ENCODE measurements at places on chromosomes 4 and X.

DNA sequence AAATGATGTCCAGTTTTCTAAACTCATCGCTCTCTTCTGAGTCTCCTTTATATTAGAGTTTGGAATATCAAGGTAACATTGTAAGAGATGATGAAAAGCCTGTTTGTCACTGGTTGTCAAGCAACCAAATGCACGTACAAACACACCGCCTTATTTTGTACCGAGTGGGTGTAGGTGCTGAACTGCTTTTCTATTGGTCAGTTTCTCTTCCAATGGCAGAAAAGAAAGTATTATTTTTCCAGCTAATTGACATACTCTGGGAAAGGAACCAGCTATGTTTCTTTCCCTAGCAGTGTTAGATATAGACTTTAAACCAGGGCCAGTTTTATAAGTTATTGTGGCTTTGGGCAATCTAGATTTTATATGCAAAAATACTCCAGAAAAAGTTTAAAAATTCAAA lies 6.6 kb upstream of the PPM1K start:
- peaks cover 2% of the 10 kb centered on the region for H3K4me1 ChIP-seq
- no peak for DNase-seq

GRCh38 chr4:98997166-98997565 lies 1.6 kb downstream of the METAP1 start:
- peaks cover 6% of the 10 kb centered on the region for H3K36me3 ChIP-seq
- H3K27ac ChIP-seq = no peak overlapping the region
- H3K27me3 ChIP-seq = no peaks in the 10 kb centered on the region
- peak overlapping the region; percentile 10 for H3K4me3 ChIP-seq
- DNase-seq = no peak
- H3K4me1 ChIP-seq = peaks cover 30% of the 10 kb centered on the region

DNA sequence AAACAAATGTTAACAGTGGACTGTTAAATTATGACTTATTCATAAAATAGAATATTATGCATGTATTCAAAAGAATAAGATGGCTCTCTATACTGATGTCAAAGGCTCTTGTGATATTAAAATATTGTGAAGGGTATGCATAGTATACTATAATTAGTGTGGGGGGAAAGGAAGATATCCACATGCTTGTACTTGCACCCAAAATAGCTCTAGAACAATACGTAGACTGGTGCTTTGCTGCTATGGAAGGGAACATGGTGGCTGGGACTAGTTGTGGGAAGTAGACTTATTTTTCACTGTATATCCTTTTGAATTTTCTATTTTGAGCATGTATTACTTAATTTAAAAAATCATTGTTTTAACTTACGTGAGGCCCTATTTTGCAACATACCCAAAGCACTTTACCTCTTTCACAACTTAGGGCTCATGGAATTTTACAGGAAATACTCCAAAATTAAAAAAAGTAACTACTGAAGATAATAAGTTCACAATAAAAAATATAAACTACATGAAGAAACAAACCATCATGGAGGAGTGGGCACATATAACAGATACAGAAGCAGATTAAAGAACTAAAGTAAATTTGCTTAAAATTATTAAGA lies 7.9 kb downstream of the PGRMC2 start:
- DNase-seq = no peak
- no peaks in the 10 kb centered on the region for H3K27me3 ChIP-seq
- H3K27ac ChIP-seq = peak overlapping the region; percentile 21
- peaks cover 53% of the 10 kb centered on the region for H3K36me3 ChIP-seq
- no peak overlapping the region for H3K4me3 ChIP-seq
- peaks cover 26% of the 10 kb centered on the region for H3K4me1 ChIP-seq

- H3K27me3 ChIP-seq = no peaks in the 10 kb centered on the region
- DNase-seq = no peak
These were observed 89.7 kb upstream of the TFDP3 start for GRCh38 chrX:133307637-133308498.

- DNase-seq = no peak
- H3K36me3 ChIP-seq = no peaks in the 10 kb centered on the region
- H3K4me1 ChIP-seq = no peaks in the 10 kb centered on the region
- peaks cover 10% of the 10 kb centered on the region for H3K27me3 ChIP-seq
These were observed 363.9 kb downstream of the PPP3CA start for GRCh38 chr4:100983426-100983825.

GRCh38 chr4:152535360-152535902 lies 461 bp downstream of the FBXW7 start:
- peak overlapping the region; percentile 99 for H3K27ac ChIP-seq
- peak overlapping the region; percentile 93 for H3K4me3 ChIP-seq
- peaks cover 55% of the 10 kb centered on the region for H3K4me1 ChIP-seq
- no peaks in the 10 kb centered on the region for H3K27me3 ChIP-seq
- H3K36me3 ChIP-seq = peaks cover 57% of the 10 kb centered on the region

- H3K4me3 ChIP-seq = no peak overlapping the region
- no peak for DNase-seq
- no peak overlapping the region for H3K27ac ChIP-seq
- no peaks in the 10 kb centered on the region for H3K27me3 ChIP-seq
- no peaks in the 10 kb centered on the region for H3K36me3 ChIP-seq
These were observed 55.7 kb downstream of the NDNF start for GRCh38 chr4:121016611-121017010.

GRCh38 chrX:120726294-120726693 lies 96.4 kb upstream of the C1GALT1C1 start:
- no peak overlapping the region for H3K27ac ChIP-seq
- H3K36me3 ChIP-seq = no peaks in the 10 kb centered on the region
- H3K27me3 ChIP-seq = no peaks in the 10 kb centered on the region
- H3K4me1 ChIP-seq = peaks cover 7% of the 10 kb centered on the region

GRCh38 chr4:35038079-35038805 lies 1206.1 kb downstream of the ARAP2 start:
- no peak overlapping the region for H3K4me3 ChIP-seq
- no peak overlapping the region for H3K27ac ChIP-seq
- H3K36me3 ChIP-seq = no peaks in the 10 kb centered on the region
- H3K27me3 ChIP-seq = no peaks in the 10 kb centered on the region

- H3K4me1 ChIP-seq = no peaks in the 10 kb centered on the region
- no peak overlapping the region for H3K4me3 ChIP-seq
- no peaks in the 10 kb centered on the region for H3K36me3 ChIP-seq
- no peak overlapping the region for H3K27ac ChIP-seq
These were observed 8.3 kb downstream of the RNF128 start for GRCh38 chrX:106734827-106735226.

DNA sequence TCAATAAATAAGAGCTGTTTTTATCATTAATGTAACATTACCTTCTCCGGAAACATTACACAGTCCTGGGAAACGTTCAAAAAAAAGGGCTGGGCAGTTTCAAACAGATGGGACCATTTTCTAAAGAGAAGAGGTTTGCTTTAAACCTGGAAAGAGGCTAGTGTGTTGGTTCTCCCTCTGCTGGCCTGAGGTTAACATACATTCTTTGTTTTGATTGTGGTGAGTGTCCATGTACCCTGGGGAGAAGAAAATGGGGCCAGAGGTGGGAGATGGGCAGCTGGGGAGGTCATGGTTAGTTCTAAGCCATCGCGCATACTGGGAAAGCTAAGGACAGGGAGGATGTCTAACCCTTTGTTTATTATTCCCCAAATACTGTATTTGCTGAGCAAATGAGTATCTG lies 194.7 kb downstream of the CPEB2 start:
- no peak overlapping the region for H3K27ac ChIP-seq
- no peak for DNase-seq
- H3K36me3 ChIP-seq = no peaks in the 10 kb centered on the region
- H3K4me1 ChIP-seq = peaks cover 4% of the 10 kb centered on the region
- peaks cover 2% of the 10 kb centered on the region for H3K27me3 ChIP-seq

- no peaks in the 10 kb centered on the region for H3K36me3 ChIP-seq
- DNase-seq = no peak
- no peaks in the 10 kb centered on the region for H3K27me3 ChIP-seq
- no peak overlapping the region for H3K4me3 ChIP-seq
- H3K4me1 ChIP-seq = peaks cover 10% of the 10 kb centered on the region
These were observed 11.4 kb downstream of the FHL1 start for GRCh38 chrX:136158685-136159084.

GRCh38 chr4:8860096-8860891 lies 11.3 kb downstream of the HMX1 start:
- H3K27ac ChIP-seq = no peak overlapping the region
- no peak overlapping the region for H3K4me3 ChIP-seq
- peaks cover 64% of the 10 kb centered on the region for H3K27me3 ChIP-seq
- H3K36me3 ChIP-seq = no peaks in the 10 kb centered on the region
- no peak for DNase-seq

GRCh38 chr4:165504184-165504583 lies 125.4 kb downstream of the CPE start:
- no peaks in the 10 kb centered on the region for H3K36me3 ChIP-seq
- DNase-seq = no peak
- no peak overlapping the region for H3K27ac ChIP-seq
- no peaks in the 10 kb centered on the region for H3K27me3 ChIP-seq
- H3K4me1 ChIP-seq = peaks cover 2% of the 10 kb centered on the region

- peaks cover 25% of the 10 kb centered on the region for H3K27me3 ChIP-seq
- H3K4me1 ChIP-seq = peaks cover 15% of the 10 kb centered on the region
- DNase-seq = peak; percentile 10
- H3K27ac ChIP-seq = no peak overlapping the region
- H3K4me3 ChIP-seq = no peak overlapping the region
- H3K36me3 ChIP-seq = peaks cover 6% of the 10 kb centered on the region
These were observed 12.2 kb downstream of the UCP1 start for GRCh38 chr4:140556372-140557085.

DNA sequence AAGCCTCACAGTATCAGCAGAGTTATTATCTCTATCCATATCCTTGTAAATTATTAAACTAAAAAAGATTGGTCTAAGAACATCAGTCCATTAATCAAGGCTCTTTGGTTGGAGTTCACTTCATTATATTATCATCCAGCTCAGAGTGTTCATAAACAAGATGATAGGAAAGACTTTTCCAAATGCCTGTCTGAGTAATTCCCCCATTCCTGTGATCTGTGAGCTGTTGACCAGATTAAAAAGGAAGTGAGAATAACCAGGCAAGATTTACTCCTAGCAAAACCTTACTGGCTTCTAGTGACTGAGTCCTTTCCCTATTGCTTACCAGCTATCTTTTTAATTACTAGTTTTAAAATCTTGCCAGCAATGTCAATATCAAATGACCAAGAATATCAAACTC lies 14.9 kb downstream of the PKD2 start:
- no peak for DNase-seq
- H3K27ac ChIP-seq = no peak overlapping the region

GRCh38 chr4:69708211-69708610 lies 52.2 kb downstream of the SULT1B1 start:
- DNase-seq = no peak
- no peak overlapping the region for H3K4me3 ChIP-seq
- H3K4me1 ChIP-seq = peaks cover 2% of the 10 kb centered on the region
- no peaks in the 10 kb centered on the region for H3K27me3 ChIP-seq

DNA sequence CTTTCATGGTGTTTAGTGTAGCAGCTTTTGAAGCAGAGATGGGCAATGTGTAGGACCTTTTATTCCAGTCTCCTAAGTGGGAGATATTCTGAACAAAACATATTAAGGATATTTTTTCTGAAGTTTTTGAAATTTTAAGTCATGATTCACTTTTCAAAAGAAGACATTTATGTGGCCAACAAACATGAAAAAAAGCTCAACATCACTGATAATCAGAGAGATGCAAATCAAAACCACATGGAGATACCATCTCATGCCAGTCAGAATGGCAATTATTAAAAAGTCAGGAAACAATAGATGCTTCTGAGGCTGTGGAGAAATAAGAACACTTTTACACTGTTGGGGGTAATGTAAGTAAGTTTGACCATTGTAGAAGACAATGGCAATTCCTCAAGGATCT lies 76.0 kb downstream of the FAT4 start:
- no peak for DNase-seq
- H3K4me3 ChIP-seq = no peak overlapping the region
- H3K4me1 ChIP-seq = no peaks in the 10 kb centered on the region
- no peaks in the 10 kb centered on the region for H3K27me3 ChIP-seq
- H3K36me3 ChIP-seq = no peaks in the 10 kb centered on the region
- H3K27ac ChIP-seq = no peak overlapping the region

GRCh38 chr4:36026348-36026880 lies 217.9 kb downstream of the ARAP2 start:
- no peak overlapping the region for H3K27ac ChIP-seq
- H3K4me3 ChIP-seq = no peak overlapping the region

- H3K4me1 ChIP-seq = no peaks in the 10 kb centered on the region
- H3K4me3 ChIP-seq = no peak overlapping the region
- no peak for DNase-seq
- H3K27me3 ChIP-seq = no peaks in the 10 kb centered on the region
- H3K27ac ChIP-seq = no peak overlapping the region
These were observed 444.7 kb upstream of the RPS6KA3 start for GRCh38 chrX:20711366-20711765.

GRCh38 chr4:74018771-74019170 lies 19.7 kb downstream of the CXCL3 start:
- H3K27ac ChIP-seq = no peak overlapping the region
- no peak overlapping the region for H3K4me3 ChIP-seq
- H3K36me3 ChIP-seq = no peaks in the 10 kb centered on the region
- H3K4me1 ChIP-seq = peaks cover 24% of the 10 kb centered on the region
- no peaks in the 10 kb centered on the region for H3K27me3 ChIP-seq
- DNase-seq = no peak

DNA sequence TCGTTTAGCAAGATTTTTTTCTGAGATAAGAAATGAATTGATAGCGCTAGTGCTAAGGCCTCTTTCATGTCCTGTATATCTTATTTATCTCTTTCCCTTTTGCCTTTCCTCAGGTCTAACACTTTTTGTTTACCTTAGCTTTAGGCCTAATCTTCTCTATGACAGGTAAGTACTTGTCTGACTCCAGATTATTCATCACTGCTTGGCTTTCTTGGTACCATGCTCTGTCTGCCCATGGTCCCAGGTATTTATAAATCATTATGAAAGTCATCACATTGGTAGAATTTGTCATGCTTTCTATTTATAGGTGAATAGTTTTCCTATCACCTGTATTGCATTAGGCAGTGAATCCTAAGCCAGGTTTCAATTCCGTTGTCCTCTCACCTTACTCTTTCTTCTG lies 99.5 kb upstream of the CTSO start:
- H3K27ac ChIP-seq = no peak overlapping the region
- no peaks in the 10 kb centered on the region for H3K36me3 ChIP-seq
- no peaks in the 10 kb centered on the region for H3K27me3 ChIP-seq
- H3K4me1 ChIP-seq = no peaks in the 10 kb centered on the region

GRCh38 chr4:69617083-69617694 lies 22.3 kb downstream of the UGT2A2 start:
- no peak overlapping the region for H3K4me3 ChIP-seq
- H3K27ac ChIP-seq = no peak overlapping the region
- H3K36me3 ChIP-seq = no peaks in the 10 kb centered on the region
- DNase-seq = no peak
- no peaks in the 10 kb centered on the region for H3K27me3 ChIP-seq

GRCh38 chr4:137685357-137685756 lies 153.1 kb upstream of the PCDH18 start:
- H3K4me1 ChIP-seq = no peaks in the 10 kb centered on the region
- H3K27me3 ChIP-seq = no peaks in the 10 kb centered on the region
- no peak overlapping the region for H3K4me3 ChIP-seq
- H3K27ac ChIP-seq = no peak overlapping the region
- H3K36me3 ChIP-seq = no peaks in the 10 kb centered on the region
- no peak for DNase-seq

DNA sequence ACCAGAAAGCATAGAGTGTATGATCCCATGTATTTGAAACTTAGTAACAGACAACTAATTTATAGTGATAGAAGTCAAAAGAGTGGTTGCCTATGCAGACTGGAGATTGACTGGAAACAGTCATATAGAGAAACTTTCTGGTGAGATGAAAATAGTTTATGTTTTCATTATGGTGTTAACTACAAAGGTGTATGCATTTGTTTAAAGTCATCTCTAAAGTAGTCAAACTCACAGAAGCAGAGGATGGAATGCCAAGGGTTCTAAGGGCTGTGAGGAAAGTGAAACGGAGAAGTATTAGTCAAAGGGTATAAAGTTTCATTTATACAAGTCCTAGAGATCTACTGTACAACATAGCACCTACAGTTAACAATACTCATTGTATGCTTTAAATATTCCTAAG lies 45.8 kb downstream of the ENOX2 start:
- no peaks in the 10 kb centered on the region for H3K27me3 ChIP-seq
- peak overlapping the region; percentile 36 for H3K27ac ChIP-seq
- H3K4me1 ChIP-seq = peaks cover 6% of the 10 kb centered on the region

Measured in activated T-helper 2 cell treated with anti-CD3 and anti-CD28 coated beads, Interferon-gamma antibody, Interleukin-2, Interleukin-4, amounts not matched to agents 10 μg/mL and 5 μg/mL and 100 μg/mL, durations not matched to agents 14 hours and 24 hours and 36 hours (primary cell).